Choroid plexus epithelial cell (primary cell): ENCODE measurements at places on chromosomes 5 and 9.

- peak; percentile 47 for DNase-seq
Observed at GRCh38 chr5:78779771-78780616, 131.4 kb upstream of the LHFPL2 start.

DNA sequence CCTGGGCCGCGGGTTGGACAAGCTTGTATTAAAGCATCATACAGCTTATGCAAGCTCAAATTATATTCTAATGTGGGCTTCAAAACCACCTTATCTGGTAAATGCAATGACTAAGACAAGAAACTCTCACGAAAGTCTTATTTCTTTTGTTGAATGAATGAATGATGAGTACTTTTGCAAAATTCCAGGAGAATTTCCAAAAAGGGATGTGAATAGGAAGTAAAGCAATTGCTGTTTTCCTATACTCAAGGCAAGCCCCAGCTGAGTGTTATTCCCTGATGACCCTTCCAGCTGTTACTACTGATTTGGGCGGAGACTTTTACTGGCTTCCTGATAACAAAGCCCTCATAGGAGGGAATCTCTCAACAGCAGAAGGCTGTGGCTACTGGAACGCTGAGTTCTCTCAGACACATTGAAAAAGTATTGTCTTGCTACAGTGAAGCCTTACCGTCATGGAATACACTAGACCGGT, 162.8 kb downstream of the SREK1 start:
- DNase-seq: no peak

DNA sequence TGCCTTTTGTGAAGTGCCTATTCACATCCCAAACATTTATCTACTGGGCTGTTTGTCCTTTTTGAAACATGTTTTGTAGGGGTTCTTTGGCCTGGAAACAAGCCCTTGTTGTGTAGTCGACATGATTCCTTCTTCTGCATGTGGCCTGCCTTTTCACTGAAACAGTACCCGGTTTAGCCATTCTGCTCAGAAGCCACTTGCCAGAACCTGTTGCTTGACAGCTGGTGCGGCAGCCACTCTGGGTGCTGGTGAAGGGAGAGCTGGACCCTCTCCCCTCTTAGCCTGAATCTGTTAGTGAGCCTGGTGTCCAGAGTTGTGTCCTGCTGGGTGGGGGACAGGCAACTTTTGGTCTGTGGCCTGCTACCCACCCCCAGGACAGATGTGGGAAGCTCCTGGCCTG, 128.8 kb upstream of the CACNA1B start:
- no peak for DNase-seq

DNA sequence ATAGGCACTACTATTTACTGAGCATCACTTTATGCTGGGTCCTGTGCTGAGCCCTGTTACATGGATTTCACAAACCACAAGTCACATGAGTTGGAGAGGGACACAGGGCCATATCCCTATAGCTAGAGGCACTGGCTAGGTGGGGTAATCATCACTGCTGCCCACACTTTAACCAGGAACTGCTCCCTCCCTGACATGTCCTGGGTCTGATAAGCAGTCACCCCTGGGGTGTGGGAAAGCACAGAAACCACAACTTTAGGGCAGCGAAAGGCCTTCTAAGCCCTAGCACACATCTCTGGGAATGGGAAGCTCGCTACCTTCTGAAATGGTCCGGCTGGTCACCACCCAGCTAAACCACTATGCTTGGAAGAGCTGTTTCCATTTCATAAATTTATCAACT, 15.0 kb downstream of the TBC1D2 start:
- peak; percentile 29 for DNase-seq

DNA sequence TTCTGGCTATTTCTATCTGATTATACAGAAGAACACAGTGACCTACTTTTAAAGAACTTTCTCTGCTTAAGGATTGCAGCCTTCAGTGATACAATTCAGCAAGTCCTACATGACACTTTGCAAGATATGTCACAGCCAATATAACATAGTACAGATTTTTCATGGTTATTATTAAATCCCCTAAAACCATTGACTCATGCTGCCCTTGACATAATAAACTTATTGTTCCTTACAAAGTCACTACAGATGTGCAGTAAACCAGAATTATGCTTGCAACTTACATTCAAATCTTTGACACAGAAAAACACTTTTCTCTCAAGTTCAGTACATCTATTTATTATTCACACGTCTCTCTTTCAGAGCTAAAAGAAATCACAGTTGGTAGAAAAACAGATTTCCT, 1136.3 kb upstream of the ACO1 start:
- DNase-seq: no peak

DNA sequence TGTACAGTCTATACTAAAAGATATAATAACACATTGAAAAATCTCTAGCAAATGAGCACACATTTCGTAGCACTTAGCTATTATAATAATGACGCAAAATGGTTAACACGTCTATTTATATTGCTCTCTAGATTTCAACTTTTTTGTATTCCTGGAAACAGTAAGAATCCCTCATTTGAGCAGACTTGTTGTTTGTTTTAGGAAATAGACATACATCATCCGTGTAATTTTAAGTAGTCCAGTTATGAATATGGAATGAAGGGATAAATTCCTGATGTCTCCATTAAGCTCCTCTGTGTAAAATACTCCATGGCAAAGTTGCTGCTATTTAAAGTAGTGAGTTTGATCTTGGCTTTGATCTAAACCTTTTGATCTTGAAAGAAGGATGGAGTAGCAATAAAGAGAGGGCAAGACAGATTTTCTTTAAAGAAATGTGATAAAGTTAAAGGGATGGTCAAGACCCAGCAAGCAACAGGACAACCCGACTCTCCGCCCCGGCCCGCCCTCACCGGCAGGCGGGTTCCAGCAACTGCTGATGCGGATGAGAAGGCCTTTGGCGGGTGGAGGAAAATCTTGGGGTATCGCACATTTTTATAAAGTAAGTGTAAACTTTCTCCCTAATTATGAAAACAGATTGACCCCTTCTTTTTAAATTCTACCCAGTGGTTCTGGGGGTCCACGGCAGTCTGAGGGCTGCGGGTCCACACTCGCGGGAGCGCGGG, 277.4 kb downstream of the AOPEP start:
- peak; percentile 69 for DNase-seq

GRCh38 chr5:84014966-84015365, 294.3 kb upstream of the HAPLN1 start:
- DNase-seq: peak; percentile 54

DNA sequence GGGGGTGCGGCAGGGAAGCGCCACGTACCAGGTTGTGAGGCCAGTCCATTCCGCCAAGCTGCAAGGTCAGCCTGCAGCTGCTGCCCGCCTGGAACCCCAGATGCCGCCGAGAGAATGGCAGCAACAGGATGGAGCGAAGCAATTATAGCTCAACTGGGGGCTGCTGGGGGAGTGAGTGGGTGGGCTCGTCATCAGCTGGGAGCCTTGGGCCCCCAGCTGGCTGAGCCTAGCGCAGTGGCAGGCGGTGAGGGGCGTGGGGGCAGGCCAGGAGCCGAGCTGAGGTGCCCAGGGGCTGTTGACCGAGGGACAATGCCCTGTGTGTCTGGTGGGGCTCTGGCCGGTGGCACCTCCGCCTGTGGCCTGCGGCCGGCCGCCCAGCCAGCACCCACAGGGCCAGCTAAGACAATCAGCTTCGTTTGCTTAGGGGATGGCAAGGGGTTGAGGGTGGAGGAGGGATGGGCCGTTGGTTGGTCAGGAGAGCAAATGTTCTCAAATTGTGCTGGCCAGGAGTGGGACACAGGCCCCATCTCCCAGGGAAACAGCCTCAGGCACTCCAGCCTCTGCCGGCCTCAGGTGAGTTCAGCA, at the start of gene IL17B:
Gene IL17B, minus strand, starts transcription at position 116 of the 585 bp plus-strand sequence. Its CDS starts 67 bp downstream, at position 49.
- DNase-seq: no peak

DNA sequence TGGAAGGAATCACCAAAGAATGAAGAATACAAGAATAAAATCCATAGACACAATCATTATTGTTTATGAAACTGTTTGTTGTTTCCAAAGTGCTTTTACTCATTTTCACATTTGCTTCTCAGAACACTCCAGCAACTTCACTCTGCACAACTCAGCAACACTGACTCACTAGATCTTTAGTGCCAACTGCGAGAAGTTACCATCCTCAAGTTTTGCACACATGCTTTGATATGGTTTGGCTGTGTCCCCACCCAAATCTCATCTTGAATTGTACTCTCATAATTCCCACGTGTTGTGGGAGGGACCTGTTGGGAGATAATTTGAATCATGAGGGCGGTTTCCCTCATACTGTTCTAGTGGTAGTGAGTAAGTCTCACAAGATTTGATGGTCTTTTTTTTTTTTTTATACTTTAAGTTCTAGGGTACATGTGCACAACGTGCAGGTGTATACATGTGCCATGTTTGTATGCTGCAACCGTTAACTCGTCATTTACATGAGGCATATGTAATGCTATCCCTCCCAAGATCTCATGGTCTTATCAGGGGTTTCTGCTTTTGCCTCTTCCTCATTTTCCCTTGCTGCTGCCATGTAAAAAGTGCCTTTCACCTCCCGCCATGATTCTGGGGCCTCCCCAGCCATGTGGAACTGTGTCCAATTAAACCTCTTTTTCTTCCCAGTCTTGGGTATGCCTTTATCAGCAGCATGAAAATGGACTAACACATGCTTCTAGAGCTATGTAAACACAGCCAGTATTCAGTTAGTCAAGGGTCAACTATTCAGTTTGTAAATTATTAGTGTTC, 36.9 kb downstream of the CLINT1 start:
- DNase-seq: peak; percentile 65

GRCh38 chr5:179298181-179298993, 46.9 kb downstream of the ADAMTS2 start:
- no peak for DNase-seq

- DNase-seq: no peak
Observed at GRCh38 chr5:66513130-66513529, 83.1 kb upstream of the MAST4 start.

GRCh38 chr5:64526734-64527439, 21.1 kb downstream of the RGS7BP start:
- no peak for DNase-seq

GRCh38 chr5:344668-345067, 23.2 kb downstream of the AHRR start:
- DNase-seq: no peak

DNA sequence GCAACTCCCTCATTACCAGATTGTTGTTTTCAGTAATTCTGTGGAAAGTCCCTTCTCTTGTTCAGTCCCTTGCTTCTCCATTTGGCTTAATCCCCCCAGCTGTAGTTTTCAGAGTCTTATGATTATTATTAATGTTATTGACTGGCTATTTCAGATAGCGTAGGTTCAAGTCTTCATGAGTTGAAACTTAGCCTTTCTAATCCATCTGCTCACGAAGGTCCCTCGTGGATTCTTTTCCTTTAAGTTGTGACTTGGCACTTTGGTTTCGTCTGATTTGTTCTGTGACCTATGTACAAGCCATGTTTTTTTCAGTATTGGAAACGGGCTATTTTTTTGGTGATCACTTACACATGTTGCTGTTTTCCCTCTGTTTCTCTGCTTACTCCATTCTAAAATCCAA, 260.3 kb downstream of the TMEM167A start:
- no peak for DNase-seq

GRCh38 chr9:128250839-128251731, 24.7 kb downstream of the GOLGA2 start:
- no peak for DNase-seq

- DNase-seq: no peak
Observed at GRCh38 chr9:19146441-19147024, 19.2 kb upstream of the PLIN2 start.

- DNase-seq: peak; percentile 7
Observed at GRCh38 chr5:108983461-108984092, 235.9 kb downstream of the FER start.

DNA sequence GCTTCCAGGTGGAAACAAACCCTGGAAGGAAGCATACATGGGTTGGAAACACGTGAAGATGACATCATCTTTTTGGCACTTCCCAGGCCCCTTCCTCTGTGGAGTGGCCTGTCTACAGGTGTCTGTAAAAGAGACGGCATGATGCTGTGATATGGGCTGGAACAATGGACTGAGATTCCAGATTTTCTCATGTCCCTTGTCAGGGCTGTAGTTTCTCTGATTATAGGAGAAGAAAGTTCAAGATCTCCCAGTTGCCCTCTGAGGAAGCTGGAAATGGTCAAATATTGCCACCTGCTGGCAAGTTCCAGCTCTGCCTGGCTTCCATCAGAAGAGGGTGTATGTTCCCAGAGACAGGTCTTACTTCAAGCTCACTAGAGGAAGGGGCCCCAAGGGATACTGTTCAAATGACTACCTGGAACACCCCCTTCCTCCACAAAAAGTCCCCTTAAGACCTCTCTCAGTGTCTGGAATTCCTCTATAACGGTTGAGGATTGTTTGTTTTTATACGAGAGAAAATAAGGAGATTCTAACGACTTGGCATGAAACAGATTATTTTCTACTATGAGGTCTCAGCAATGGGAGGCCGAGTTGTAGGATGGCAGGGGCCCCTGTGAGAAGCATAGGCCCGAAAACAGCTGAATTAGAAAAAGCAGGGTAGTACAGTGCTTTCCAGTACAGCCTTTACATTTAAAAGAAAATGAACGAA, 7.3 kb upstream of the ANXA6 start:
- peak; percentile 89 for DNase-seq

DNA sequence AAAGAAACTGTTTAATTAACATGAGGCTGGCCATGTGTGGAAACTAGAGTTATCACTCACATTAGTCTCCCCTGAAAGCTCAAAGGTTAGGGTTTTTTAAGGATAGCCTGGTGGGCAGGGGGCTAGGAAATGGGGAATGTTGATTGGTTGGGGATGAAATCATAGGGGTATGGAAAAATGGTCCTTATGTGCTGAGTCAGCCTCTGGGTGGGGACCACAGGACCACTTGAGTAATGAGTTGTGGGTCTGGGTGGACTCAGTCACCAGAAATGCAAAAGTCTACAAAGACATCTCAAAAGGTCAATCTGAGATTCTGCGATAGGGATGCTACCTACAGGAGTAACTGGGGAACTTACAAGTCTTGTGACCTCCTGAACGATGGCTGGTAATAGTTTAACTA, 362.8 kb downstream of the DMAC1 start:
- DNase-seq: no peak

GRCh38 chr5:87243161-87243844, 24.4 kb upstream of the RASA1 start:
- peak; percentile 85 for DNase-seq

GRCh38 chr9:75491533-75491932, 398.9 kb upstream of the PCSK5 start:
- DNase-seq: no peak

DNA sequence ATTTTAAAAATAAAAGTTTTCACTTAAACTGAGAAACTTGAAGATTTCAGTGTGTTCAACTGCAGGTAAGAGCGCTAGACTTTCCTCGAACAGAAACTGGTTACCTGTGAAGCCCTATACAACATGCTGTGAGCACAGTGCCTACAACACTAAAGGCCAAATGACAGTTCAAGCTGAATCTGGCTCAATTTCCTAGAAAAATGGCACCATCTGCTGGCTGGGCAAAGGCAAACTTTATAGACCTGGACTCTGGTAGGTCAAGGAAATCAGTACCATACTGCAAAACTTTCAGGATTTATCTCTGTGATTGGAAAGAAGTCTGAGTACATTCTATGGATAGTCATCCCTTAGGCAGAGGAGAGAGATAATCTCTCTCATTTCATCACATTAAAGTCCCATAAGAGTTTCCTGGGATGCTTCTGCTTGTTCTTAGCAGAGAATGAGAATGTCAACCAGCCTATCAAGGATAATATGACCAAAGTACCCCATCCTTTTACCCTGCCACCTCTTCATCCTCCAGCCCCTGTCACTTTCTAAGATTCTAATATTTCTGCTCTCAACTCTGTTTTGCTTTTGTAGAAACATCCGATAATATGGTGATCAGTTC, 31.8 kb upstream of the FOXB2 start:
- DNase-seq: peak; percentile 61

- DNase-seq: no peak
Observed at GRCh38 chr9:127741831-127742434, 6.8 kb upstream of the TOR2A start.

GRCh38 chr9:36970007-36970888, 63.8 kb downstream of the PAX5 start:
- no peak for DNase-seq
